ENCODE measurements at places on chromosomes 6 and 20.
A peak's percentile ranks its signal among the peaks of the same experiment; 100 is the strongest.

- no peak for DNase-seq
Measured at GRCh38 chr6:24358219-24358821, 461 bp upstream of the DCDC2 start.

DNA sequence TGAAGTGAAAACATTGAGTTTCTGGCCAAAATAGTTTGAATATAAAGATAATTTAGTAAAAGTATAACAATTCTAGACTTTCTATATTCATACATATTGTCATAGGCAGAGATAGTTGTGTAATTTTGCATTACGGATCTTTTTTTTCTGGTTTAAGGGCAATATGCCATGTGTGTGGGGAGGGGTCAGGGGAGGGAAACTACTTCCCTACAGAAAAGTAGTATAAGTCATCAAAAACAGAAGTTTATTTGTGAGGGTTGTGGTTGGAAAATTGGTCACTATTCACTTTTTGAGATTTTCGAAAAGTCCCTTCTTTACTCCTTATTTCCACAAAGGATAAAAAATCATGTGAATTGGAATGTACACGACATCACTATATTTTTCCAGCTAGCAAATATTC lies 288.2 kb upstream of the PREP start:
- DNase-seq, result no peak

DNA sequence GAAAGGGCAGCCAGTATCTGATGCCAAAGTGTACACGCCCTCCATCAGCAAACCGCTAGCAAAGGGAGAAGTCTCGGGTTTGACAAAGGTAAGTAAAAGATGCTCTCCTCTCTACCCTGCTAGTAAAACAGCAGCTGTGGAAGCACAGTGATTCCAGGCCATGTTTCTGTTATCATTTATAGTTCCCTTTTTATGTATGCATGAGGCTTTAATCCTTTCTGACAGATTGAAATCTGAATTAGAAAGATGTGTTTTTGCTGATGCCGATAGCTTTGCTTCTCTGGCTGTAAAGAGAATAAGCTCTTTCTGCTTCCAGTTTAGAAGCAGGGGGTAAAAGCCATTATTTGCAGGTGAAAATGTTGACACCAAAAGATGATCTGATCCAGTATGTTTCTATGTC lies 392.4 kb upstream of the SOX4 start:
- no peak for DNase-seq

DNA sequence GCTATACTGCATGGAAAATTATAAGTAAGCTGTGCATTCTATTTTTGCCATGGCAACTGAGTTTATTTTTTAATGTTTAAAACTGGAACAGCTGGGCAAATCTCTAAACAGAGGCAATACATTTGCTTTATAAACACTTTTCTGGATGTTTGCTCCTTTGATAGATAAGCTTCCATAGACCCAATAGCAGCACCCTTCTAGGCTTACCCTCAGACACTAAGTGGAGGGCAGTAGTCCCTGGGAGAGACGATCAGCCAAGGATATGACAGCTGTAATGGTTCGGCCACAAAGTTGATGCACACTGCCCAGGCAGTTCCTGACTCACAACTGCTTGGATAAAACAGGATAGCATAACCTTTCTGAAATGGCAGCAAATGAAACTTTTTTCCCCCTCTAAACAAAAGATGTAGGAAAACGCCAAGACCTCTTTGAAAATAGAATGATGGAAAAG lies 8.5 kb upstream of the MRPS10 start:
- DNase-seq, result peak; percentile 60

DNA sequence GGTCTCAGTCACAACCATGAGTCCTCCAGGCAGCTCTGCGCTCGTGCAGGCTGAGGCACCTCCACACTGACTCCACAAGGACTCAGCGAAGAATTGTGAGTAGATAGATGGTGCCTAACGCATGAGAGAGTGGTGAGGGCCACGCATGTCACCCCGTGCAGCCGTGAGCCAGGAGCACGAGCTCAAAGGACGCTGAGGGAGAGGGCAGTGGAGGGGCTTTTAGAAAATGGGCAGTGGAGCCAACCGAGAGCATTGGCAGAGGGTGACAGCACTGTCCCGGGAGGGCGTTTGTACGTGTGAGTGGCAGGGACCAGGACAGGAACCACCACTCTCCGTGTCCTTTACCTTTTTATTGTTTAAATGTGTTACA lies 105.6 kb downstream of the PSMB1 start:
- DNase-seq, result no peak

DNA sequence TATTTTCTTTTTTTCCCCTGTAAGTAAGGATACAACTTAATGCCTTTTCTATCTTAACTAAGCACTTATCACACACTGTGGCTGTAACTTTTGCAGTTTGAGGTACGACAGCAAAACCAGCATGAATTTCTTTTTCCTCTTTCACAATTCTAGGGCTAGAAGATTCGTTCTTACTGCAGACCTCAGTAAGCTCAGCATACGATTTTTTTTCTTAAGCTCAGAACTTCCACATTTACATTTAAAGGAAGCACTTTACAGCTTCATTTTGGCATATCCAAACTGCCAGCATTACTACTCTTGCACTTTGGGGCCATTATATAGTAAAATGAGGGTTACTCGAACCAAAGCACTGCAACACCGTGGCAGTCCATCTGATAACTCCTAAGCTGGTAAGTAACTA lies 889 bp upstream of the CHMP4B start:
- DNase-seq, result no peak

DNA sequence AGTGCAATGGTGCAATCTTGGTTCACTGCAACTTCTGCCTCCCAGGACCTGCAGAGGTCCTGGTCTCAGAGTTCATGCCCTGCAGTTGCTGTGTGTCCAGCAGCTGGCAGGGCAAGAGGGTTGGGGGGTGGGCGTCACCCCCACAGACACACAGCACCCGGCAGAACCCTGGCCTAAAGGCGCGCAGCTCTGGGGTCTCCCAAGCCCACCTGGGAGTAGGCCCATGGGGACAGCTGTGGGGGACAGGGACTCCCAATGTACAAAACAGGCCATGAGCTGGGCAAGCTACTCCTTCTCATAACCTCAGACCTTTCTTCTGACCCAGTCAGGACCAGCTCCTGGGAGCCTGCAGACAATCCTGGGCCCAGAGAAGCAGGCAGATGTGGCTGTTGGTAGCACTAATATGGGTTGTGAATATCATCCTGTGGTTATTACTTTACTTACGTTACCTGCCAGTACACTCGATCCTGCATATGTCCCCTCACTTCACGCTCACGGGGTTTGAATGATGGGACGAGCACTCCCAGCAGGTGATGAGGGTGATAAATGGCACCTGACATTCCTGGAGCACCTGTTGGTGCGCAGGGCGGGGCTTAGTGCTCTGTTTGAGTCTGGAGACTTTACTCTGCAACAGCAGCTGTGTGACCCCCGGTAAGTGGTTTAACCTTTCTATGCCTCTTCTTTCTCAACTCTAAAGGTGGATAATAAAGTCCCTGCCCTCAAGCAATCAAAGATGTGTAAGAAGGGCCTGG lies 39.9 kb upstream of the SULF2 start:
- no peak for DNase-seq

DNA sequence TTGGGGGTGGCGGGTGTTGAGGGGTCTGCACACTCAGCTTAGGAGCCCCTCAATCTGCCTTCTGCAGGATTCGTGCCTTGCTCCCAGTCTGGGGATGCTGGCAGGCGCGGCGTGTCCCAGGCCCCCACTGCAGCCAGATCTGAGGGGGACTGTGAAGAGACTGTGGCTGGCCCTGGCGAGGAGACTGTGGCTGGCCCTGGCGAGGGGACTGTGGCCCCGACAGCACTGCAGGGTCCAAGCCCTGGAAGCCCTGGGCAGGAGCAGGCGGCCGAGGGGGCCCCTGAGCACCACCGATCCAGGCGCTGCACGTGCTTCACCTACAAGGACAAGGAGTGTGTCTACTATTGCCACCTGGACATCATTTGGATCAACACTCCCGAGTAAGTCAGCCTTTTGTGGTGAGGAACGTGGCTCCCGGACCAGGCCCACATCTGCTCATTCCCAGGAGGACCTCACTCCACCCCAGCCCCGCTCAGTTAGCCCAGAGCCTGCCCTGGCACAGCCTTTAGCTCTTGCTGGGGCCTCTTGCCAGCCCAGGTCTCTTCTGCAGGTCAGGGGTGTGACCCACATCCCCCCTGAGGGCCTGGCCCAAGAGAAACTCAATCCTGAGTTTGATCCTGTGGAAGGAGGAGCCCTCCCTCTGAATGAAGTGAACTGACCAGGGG lies 1.1 kb downstream of the EDN3 start:
- DNase-seq, result no peak

DNA sequence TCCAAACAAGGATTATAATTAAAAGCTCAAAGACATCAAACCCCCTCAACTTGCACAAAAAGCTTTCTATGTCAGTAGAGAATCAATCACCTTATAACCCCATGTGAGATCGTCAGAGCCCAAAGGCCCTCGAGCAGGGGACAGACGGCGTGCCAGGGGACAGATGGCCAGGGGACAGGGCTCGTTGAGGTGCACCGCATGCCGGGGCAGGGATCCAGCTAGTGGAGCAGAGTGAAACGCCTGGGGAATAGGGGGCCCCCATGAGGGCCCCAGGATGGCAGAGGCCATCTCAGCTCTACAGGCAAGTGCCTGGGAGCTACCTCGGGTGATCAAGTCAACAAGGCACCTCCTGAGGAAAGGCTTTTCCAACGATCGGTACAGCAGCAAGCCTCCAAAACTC lies 28.6 kb downstream of the DIDO1 start:
- DNase-seq, result no peak

DNA sequence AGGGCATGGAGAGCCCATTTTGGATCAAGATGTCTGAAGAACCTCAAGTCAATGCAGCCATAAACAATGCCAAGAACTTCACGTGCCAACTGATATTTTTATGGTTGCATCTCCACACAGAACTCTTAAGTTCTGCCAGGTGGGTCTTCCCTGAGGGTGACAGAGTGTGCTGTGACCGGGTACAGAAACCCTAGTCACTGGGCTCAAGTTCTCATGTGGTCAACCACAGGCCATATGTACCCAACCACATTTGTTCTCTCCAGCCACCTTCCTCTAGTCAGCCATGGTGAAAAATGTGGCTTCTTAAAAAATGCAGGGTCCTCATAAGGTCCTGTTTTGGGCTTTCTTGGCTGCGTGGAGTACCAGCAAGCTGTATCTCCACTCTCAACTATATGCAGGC lies 48.9 kb downstream of the CLIC5 start:
- no peak for DNase-seq

DNA sequence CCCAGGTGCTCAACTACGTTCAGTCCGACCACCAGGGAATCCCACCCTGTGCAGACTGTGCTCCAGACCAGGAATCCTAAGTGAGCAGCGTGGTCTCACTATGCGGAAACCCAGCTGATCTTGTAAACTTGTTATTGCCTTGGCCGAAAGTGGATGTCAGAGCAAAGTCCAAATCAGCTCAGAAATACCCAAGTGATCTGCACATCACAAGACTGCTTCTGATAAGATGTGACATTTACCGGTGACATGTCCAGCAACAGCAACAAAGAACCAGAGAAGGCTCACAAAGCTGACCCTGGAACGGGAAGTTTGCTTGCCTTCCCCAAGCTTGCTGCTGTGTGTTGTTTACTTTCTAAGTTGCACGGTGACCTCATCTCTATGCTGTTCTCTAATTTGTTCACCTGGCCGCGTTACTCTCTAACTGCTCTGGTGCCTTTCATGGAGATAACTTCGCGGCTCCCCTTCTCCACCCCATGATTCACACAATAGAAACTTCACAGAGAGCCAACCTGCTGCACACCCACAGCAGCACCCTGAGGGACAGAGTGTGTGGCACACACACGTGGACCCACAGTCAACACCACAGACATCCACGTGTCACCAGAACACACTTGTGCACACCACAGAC lies 1.7 kb downstream of the BNIP5 start:
- no peak for DNase-seq

DNA sequence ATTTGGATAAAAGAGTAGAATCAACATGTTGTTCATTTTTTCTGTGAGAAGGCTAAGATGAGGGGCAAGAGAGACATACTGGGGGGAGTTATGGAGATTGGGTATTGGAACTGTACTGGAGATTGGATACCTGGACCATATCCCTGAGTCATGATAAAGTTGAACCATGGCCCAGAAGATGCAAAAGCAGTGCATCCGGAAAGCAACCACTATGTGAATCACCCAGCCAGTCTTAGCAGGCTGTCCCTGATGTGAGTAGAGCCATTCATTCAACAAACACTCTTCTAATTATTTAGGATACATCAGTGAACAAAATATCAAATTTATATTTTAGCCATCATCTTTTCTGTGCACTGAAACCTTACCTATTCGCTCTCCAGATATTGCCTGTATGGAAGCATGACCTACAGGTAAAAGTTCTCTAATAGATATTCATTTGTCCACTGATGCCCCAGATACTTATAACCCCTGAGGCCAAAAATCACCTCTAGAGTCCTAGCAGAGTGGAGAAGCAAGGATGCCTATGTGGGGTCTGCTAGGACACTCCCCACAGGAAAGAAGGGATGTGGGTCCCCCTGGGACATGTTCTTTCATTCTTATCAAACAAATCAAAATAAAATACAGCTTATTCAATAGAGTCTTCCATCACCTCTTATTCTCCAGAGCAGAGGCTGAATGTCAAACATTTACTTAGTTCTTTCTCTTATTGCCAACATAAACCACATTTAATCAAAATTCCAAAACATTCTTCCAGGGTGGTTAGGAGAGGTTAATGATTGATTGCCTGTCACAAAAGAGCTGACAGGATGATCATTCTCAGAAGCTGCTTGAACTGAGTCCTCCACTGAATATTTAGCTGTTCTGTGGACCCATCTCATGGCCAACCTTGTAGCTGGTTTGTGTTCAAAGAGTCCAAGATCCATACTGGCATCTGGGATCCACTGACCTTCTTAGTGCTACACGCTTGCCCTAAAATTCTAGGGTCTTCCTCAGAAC lies 37.0 kb upstream of the PKHD1 start:
- no peak for DNase-seq

GRCh38 chr6:107655245-107655644 lies 165.3 kb downstream of the SOBP start:
- DNase-seq, result no peak

- no peak for DNase-seq
Measured at GRCh38 chr20:38211200-38212097, 46.4 kb upstream of the TGM2 start.
